OCI-LY7 (cell line): ENCODE measurements at places on chromosomes 2 and 18. TPM values are rescaled to one million over a fixed set of nuclear protein-coding genes. Genes with fewer than 3 reads are reported as not detected.

- DNase-seq, result peak; percentile 81
Observed at GRCh38 chr2:64913357-64913869, 75.8 kb upstream of the SLC1A4 start.

The MEX3C gene
- total RNA-seq, result 43.4 TPM in 2 replicates

The CMPK2 gene
- total RNA-seq, result 0.72 and 0.99 TPM in 2 replicates

- no peak for DNase-seq
Observed at GRCh38 chr2:42922790-42923579, 130.6 kb upstream of the HAAO start.

GRCh38 chr2:16006537-16007166 is 66.3 kb downstream of the MYCN start:
- DNase-seq, result no peak

DNA sequence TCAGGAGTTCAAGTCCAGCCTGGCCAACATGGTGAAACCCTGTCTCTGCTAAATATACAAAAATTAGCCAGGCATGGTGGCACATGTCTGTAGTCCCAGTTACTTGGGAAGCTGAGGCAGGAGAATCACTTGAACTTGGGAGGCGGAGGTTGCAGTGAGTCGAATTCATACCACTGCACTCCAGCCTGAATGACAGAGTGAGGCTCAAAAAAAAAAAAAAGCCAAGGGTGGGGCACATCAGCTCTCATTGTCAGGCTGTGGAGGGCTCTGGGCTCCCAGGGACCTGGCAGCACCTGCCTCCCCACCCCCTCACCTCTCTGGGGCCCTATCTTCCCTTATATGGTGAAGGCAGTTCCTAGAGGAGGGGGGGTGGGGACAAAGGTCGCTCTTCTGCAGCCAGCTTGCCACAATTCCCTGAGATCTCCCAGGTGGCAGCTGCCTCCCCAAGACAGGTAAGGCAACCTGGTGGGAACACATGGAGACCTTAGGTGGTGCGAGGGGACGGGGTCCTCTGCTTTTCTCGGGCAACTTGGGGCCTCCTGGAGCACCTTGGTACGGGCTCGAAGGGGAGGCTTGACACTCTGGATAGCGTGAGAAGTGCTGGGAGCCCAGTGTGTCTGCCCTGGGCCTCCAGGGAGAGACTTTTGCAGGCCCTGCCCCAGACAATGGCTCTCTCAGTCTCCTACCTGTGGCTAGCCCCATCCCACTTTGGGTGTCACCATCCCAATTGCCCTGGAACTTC is at the start of gene VIL1:
Gene VIL1 (plus strand): TSS at position 407 of the 742 bp plus-strand sequence. CDS start 4,656 bp downstream, outside the sequence.
- DNase-seq, result no peak

DNA sequence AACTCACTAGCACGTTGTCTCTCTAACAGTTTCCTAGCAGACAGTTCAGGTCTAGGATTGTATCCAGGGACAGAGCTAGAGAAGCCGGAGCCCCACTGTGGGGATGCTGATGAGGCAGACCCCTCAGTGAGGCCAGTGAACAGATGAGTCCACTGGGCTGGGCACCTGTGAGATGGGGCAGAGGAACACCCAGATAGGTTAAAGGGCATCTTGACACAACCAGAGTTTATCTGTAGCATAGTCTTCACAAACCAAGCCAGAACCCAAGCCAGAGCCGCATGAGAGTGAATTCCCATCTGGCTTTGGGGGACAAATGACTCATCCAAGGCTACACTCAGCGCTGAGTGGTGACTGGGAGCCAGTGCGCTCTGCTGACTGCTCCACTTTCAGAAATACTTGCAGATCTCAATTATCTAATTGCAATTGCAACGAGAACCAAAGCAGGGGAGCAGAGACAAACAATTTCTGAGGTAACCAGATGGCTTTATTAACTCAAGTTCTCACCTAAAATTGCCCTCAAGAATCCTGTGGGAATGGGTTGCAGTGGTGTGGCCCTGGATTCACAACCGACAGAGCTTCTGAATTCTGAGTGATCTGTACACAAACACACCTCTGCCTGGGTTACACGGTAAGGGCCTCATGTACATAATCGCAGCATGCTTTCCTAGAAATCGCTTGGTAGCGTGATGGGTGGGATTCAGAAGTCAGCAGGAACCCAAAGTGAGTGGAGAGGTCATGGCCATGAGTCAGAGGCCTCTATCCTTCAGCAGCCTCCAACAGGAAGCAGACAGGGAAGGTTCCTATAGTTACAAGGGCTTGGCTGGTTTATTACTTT is 48.7 kb upstream of the MSH2 start:
- DNase-seq, result no peak

The ST6GAL2 gene
- total RNA-seq, result not detected in 2 replicates

DNA sequence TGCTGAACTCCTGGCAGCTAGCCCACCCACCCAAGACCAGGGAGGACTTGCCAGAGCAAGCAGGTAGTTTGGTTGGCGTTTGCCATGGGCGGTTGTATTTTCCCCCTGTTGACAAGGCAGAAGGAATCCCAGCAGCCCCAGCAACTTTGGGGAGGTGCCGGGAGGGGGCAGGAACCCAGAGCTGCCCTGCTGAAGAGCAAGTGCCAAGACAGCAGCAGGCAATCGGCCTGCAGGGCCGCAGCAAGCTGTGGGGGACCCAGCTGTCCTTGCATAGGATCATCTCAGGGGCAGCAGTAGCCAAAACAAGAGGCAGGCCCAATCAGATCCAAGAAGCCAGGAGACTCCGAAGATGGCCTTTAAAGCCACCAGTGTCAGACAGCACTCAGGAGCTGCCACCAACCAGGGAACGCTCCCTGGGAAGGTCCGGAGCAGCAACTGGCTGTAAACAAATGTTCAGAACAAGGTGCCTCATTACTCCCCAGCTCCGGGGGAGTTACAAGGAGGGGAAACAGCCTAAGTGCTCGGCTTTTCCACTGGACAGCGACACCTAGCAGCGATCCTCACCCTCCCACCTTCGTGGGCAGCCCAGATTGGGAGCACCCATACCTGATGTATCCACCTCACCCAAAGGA is 2.1 kb downstream of the ST8SIA5 start:
- DNase-seq, result no peak

- DNase-seq, result no peak
Observed at GRCh38 chr2:183269956-183270355, 145.7 kb downstream of the NUP35 start.

The ALPG gene
- not detected in 2 replicates for total RNA-seq

DNA sequence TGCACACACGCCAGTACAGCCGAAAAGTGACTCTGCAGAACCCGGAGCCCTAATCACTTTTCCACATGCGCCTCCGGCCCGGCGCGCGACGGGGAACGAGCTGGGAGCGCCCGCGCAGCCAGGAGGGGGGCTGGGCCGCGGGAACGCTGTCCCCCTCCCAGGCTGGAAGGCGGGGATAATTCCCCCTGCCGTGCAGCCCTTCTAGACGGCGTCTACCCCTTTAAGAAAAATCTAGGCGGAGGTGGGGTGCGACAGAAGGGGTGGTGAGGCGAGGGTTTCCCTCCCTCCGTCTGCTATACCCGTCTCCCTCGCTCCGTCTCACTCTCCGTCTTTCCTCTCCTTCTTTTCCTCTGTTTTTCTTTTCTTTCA is 2.4 kb downstream of the CYP26B1 start:
- DNase-seq, result no peak

GRCh38 chr2:8322634-8323033 is 359.2 kb upstream of the ID2 start:
- no peak for DNase-seq

The ASXL2 gene
- total RNA-seq, result 31.8 and 33.1 TPM in 2 replicates

The TSPYL6 gene
- total RNA-seq, result not detected in 2 replicates

DNA sequence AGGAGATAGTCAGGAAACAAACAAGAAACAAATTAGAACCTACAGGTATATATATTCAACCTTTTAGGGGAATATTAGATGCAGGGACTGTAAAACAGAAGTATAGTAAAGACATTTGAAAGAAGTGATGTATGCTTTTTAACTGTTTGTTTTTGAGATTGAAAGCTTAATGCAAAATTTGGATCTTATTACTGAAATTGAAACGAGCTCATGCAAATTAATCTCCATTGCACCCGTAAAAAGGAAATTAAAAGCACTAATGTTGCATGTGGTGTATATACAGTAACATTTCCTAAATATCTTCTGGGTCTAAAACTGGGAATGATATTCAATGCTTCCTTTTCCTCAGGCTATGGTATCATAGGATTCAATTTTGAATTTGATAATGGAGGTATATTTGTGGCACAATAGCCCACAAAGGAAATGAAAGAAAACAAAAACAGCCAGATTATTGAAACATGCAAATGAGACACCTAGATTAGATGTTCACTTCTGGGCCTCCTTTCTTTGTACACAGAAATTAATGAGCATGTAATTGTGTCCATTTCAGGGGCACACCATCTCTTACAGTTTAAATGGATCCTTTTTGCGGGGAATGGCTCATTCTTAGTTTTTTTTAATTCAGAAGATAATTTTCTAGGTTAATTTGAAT is 1.6 kb upstream of the ELOA2 start:
- no peak for DNase-seq

The RESP18 gene
- total RNA-seq, result not detected in 2 replicates

The CROCC2 gene
- total RNA-seq, result not detected in 2 replicates

DNA sequence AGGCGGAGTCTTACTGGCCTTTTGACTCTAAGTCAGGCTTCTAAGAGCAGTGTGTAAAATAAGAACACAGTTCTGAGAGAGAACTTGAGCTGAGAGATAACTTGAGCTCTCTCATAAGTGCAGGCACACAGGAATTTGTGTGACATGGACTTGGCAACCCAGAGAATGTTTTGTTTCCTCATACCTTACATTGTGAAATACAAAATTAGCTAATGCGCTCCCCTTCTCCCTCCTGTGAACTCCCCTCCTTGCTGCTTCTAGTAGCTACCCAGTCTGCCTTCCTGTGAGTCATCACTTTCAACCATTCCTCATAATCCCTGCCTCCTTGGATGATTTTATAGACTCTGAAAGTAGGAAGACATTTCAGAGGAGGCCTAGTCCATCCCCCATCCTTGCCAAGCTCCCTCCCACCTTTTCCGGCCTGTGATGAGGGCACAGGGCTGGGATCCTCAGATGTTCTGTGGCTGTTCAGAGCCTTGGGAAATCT is 22.6 kb downstream of the FER1L5 start:
- no peak for DNase-seq

DNA sequence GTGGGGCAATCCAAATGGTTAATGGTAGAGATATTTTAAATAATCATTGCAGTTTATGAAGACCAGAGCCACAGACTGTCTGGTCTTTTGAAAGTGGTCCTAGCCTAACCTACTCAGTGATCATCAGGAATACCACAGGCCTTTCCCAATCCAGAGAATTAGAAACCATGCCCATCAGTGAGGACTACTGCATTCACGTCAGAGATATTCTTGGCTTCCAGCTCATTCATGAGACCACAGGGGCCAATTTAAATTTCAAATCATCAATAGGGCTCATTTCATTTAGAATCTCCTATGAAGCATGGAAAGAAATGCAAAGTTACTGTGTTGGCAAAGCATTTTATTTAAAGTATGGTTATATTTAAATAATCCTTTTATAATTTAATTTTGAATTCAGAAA is 362.3 kb upstream of the KCNJ3 start:
- no peak for DNase-seq

DNA sequence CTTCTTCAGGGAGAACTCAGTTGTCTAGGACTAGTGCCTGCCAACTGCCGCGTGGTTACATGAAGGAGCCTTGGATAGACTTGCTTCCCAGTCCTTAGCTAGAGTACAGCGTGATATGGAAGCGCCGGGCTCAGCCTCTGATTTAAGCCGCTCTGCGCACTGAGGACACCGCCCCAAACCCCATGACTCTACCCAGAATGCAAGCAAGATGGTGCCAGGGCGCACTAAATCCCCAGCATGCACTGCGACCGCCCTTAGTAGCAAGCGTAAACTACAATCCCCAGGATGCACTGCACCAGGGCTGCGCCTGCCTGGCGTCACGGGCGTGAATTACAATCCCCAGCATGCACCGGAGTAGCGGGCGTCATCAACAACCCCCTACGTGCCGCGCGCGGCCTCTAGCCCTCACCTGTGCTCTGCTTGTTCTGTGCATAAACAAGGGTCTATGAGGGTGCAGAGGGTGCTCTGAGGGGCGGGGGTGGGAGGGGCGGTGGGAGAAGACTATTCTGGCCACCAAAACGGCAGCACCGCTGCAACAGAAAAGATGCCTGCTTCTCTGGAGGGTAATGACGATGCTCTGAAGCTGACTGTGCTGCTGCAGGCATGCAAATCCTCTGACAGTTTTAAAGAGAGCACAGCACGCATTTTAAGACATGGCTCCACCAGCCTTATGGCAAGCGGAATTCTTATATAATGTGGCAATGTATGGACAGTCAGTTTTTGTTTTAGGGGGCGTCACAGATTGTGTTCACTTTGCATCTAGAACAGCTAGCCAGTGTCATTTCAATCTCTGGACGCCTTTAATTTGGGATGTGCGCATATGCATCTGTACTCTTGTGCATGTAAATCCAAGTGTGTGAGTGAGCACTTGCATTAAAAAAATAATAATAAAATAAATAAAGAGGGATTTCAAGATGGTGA is 282.5 kb upstream of the MYT1L start:
- peak; percentile 82 for DNase-seq

GRCh38 chr2:232878855-232879617 is 9.0 kb downstream of the SNORC start:
- no peak for DNase-seq

The KCNG3 gene
- 0.08 and 0.17 TPM in 2 replicates for total RNA-seq

- no peak for DNase-seq
Observed at GRCh38 chr2:186695081-186695756, 1.4 kb downstream of the FAM171B start.

The SCN1A gene
- total RNA-seq, result not detected in 2 replicates
